NCI-H1105 (cell line): ENCODE measurements at places on chromosomes 7 and 10.

DNA sequence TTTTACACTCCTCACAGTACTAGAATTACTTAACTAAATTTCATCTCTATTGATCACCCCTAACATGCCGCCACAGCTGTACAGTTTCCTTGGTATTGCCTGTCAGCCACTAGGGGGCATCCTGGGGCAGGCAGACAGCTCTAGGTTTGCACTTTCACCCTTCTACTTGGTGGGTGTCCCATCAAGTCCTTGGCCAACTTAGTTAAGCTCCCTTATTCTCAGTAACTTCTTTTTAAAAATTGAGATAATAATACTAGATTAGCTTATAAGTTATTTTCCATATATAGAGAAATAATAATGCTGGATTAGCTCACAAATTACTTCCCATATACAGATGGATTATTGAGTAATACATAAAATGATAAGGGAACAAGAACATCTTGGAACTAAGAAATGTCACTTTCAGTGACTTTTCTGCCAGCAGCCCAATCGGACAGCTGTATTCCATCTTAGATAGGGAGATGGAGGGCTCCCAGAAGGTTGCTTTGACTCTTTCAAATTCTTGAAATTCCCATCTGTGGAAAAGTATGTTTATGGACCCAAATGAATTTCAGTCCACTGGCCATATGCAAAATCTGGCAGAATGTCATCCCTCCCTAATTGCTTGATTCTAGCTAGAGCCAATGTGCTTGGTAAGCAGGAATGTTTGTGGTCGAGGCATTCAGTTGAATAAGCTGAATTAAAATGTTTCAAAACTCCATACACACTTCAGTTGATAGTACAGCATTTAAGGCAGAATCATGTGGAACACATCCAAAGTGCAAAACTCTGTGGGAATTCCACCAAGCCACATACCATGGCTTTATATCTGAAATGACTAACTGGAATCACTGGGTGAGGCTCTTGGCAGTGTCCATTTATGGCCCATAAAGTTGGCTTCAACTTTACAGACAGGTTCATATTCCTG is 309.7 kb downstream of the CSTF2T start:
- no peak for DNase-seq

- DNase-seq: no peak
Observed at GRCh38 chr7:133583545-133584171, 330.8 kb downstream of the EXOC4 start.

GRCh38 chr7:14954035-14954434 is 51.5 kb upstream of the DGKB start:
- no peak for DNase-seq

DNA sequence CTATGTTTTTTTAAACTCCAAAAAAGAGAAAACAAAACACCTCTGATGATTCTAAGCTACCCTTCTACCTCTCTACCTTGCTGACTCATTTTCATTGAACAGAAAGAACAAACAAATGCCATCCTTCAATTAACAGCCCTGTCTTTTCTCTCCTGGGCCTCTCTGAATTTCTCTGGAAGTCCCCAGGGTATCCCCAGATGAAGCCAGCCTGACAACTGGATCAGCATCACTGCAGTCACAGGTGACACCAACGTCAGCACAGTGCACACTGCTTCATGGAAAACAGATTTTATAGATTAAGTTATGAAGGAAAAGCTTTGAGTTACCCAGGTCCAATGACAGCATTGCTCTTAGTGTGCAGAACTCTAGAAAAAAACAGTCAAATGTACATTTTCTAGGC is 5.7 kb downstream of the HUS1 start:
- no peak for DNase-seq

DNA sequence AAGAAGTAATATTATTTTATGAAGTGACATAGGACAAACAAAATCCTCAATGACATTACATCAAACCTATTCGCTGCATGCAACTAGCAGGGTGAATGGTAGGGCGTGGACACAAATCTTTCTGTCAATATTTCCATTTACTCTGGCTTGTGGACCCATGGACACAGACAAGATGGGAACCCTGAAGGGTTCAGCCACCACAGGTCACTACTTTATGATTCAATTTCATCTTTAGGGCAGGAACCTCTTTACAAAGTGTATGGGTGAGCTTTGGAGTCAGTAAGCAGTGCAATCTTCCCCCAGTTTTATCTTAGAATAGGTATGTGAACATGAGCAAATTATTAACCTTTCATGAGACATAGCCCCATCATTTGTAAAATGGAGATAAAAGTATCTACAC is 982.4 kb upstream of the LRRTM3 start:
- no peak for DNase-seq

- peak; percentile 12 for DNase-seq
Observed at GRCh38 chr10:28250782-28251181, 52.1 kb downstream of the MPP7 start.

DNA sequence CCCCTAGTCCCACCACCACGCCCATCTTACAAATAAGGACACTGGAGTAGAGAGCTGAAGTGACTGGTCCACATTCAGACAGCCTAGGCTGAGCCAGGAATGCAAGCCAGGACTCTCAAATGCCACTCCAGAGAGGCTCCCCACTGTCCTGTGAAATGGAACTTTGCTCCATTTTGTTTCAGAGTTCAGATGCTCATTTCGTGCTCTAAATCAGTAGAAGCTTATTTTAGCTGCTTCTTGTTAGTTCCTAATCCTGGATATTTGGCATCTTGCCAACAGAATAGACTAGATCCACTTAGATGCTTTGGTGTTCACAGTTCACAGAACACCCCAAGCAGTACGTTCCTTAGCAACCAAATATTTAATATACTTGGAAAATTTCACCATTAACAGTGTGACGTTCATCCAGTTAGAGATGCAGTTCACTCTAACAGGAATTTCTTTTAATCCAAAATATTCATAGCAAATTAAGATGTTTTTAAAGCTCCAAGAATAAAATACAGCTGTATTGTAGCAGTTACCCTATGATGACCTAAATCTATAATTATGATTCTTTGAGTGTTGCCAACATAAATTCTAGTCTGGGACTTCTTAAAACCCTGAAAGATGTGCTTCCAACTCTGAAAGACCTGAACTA is 7.3 kb downstream of the MMP21 start:
- DNase-seq: no peak

GRCh38 chr7:143292876-143293275 is 4.7 kb downstream of the CASP2 start:
- DNase-seq: no peak

GRCh38 chr7:120567204-120567603 is 290.7 kb downstream of the TSPAN12 start:
- no peak for DNase-seq

GRCh38 chr7:138212314-138212713 is 136.1 kb downstream of the AKR1D1 start:
- no peak for DNase-seq

- no peak for DNase-seq
Observed at GRCh38 chr10:122363722-122364463, 10.6 kb upstream of the PLEKHA1 start.

- no peak for DNase-seq
Observed at GRCh38 chr10:128971374-128972035, 495.5 kb upstream of the MGMT start.

- DNase-seq: no peak
Observed at GRCh38 chr10:14555807-14556206, 218.9 kb downstream of the FAM107B start.

DNA sequence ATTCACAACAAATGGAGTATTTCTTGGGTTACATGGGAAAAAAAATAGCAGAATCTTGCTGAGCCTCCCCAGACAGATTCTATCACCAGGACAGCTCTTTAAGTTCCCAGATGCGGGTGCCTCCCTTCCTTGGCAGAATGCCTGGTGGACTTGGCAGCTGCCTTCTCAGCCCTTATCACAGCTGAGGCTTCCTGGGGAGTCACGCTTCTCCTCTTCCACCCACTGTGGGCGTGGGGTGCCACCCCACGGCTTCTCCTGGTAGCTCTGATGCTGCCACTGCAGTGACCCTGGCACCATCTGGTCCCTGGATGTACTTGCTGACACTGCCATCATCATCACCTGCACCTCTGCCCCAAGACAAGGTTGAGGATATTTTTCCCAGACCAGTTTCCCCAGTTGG is 16.2 kb upstream of the NME8 start:
- peak; percentile 85 for DNase-seq

DNA sequence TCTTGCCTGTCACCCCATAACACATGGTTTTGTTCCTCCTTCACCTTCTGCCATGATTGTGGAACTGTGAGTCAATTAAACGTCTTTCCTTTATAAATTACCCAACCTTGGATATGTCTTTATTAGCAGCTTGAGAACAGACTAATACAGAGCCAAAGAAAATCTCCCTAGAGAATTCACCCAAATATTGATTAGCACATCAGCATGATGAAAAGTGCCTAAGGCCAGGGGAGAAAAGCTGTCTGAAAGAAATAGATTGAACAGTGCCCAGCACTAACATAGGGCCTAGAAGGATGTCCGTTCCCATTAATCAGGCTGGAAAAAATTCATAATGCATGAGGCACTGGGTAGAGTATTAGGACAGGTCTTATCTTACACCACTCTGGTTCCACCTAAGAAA is 111.9 kb upstream of the CALN1 start:
- DNase-seq: no peak
